NCI-H510A (cell line): ENCODE measurements at places on chromosomes 1 and 21.

- DNase-seq = peak; percentile 10
Observed at GRCh38 chr1:210446479-210446878, 117.8 kb downstream of the HHAT start.

- no peak for DNase-seq
Observed at GRCh38 chr1:53249706-53250105, 11.4 kb upstream of the MAGOH start.

DNA sequence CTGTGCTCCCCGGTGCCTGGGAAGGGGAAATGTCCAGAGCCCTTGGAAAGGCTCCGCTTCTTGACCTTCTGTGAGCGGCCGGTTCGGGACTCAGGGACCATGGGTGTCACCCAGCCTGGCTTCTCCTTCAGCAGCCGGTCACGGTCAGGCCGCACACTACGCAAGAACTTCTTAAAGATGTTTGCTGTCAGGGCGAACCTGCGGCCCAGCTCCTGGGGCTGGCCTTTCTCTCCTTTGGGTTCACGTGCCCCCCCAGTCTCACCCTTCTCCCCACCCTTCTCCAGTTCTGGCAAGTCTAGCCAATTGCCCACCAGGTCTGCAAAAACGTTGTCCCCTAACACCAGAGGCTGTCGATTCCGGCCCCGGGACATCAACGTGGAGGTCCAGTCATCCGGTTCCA, 12.1 kb downstream of the INKA2 start:
- no peak for DNase-seq

GRCh38 chr21:21007606-21008005, 9.4 kb downstream of the NCAM2 start:
- DNase-seq = no peak

- no peak for DNase-seq
Observed at GRCh38 chr1:26728645-26729044, 32.8 kb downstream of the ARID1A start.

DNA sequence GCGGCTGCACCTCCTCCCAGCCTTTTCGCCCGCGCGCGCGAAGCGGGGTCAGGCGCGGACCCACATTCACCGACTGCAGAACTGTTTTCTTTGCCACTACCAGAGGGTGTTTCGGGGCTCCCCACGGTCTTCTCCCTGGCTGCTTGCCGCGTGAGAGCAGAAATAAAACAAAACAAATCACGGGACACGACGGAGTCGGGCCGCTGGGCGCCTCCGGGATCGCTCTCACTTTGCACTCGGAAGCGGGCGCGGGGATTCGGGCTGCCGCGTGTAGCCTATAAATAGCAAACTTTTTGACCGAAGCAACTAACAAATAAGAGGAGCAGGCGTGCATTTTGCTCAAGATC, 412.3 kb upstream of the ESRRG start:
- no peak for DNase-seq

- no peak for DNase-seq
Observed at GRCh38 chr1:29388884-29389283, 152.6 kb downstream of the PTPRU start.

GRCh38 chr1:66355756-66356155, 178.2 kb upstream of the SGIP1 start:
- DNase-seq = no peak

DNA sequence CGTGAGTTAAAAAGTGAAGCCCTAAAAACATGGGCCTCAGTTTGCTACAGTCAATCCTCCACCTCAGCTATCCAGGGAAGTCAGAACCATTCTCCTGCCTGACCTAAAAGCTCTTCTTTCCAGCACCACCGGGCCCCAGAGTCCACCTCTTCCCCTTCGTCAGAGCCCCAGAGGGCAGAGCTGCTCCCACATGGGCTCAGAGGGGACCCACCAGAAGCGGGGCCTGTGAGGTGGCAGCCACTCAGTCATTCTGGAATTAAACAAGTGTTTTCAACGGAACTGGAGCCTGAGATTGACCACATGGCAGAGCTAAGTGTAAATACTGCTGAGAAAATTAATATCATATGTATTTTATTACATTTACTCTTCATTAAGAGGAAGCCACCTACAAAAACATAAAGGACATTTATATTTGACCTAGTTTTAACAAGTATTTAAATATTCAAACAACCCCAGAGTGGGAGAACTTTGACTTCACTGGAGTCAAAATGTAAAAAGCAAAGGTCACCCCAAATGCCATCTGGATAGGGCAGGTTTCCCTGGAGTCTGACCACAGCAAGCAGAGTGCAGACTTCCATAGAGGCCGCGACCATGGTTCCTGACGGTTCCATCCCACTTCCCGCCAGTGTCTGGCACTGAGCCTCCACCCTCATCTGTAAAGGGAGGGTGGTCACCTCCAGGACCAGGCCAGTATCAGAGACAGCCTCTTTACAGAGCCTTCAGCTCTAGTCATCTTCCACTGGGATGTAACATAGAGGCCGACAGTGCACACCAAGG, 1.8 kb downstream of the SUMO3 start:
- DNase-seq = no peak

- no peak for DNase-seq
Observed at GRCh38 chr21:30129246-30129645, 37.4 kb downstream of the CLDN17 start.

GRCh38 chr1:172832006-172832725, 173.3 kb downstream of the FASLG start:
- no peak for DNase-seq

DNA sequence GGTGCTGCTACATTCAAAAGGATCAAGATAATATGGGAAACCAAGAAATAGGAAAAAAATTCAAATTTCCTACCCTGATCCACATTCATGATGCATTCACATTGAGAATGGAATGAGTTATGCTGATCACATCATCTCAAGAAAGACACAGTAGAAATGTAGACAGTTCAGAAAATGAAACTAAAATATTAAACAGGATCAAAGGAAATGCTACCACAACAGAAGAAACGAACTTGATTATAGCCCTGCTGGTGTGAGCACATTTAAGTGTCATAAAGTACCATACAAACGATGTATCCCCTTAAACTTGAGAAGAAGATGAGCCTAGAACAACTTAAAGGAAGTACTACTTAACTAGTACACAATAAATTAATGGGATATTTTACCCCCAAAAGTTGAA, 21.3 kb downstream of the SYDE2 start:
- no peak for DNase-seq

DNA sequence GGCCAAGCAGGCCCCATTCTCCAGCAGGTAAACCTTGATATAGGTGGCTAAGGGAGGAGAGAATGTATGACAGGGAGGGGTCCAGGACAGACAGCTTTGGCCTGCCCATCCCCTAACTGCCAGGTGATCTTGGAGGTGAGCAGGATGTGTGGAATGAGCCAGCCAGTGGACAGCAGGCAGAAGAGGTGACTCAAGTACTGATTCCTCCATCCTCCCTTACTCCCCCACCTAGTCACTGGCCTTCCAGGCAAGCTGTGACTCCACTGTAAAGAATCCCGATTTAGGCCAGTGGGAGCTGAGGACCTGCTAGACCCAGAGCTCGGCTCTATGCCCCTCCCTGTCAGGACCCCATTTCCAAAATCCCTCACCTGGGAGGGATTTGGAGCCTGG, 36.6 kb downstream of the RIMS3 start:
- DNase-seq = no peak

DNA sequence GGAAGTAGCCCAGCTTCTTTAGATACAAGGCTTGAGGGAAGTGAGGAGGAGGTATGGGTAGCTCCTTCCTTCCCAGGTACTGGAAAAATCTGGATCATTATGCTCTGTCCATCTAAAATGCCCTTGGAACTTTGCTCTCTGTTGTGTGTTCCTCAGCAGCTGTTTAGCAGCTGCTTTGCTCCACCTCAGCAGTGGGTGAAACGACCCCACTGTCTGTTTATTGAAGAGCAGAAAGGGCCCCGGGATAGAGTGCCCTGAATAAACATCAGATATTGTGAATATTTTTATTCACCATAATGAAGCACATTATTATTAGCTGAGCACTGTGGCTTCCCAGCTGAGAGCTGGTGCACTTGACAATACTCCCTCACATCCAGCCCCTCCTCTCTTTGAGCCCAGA, 237.9 kb downstream of the PBX1 start:
- DNase-seq = no peak

DNA sequence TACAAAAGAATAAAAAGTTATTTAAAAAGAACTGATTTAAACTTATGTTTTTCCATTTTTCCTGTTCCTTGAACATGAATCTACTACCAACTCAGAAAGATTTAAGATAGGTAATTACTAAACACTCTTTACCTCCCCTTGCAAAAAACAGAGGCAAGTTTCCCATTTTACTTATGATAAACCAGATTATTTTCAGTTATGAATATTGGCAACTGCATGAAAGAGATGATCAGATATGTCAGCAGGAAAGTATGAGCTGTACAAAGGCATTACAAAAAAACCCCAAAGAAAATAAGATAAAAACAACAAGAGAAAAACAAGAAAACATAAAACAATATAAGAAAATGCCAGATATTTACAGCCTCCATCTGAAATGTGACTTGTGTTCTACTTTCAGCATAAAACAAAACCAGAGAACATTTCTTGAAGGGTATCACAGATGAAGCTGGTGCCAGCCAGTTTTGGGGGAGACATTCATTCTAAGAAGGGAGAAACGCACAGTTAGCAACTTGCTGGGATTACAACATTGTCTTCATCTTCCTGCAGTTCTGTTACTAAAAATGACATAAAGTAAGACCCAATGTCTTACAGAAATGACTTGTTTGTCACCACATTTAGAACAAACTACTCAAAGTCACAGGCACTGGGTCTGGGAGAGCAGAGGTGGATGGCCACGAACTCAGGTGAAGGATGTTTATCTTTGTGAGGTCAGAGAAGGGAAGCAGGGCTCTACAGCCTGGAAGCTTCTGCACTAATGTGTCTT, 19.1 kb downstream of the ZC3H12A start:
- DNase-seq = no peak

DNA sequence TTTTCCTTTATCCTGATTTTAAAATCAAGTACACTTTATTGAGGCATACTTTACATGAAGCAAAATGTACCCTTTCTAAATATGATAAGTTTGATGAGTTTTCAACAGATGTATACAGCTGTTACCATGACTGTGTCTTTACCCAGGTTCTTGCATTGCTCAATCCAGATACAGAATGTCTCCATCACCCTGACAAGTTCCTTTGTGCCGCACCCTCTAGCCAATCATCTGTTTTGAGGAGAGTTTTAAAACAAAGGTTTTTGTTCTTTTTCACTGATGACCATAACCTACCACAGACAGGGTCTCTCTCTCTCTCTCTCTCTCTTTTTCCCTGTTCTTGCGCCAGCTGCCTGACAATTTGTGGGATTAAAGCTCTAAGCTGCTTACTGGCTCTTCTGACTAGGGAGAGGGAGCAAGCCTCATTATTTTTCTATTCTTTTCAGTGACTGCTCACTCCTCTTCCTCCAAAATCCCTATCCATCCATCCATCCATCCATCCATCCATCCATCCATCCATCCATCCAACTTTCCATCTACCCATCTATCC, 1.2 kb upstream of the KCNE1 start:
- no peak for DNase-seq

- no peak for DNase-seq
Observed at GRCh38 chr21:42189860-42190485, 29.0 kb upstream of the ABCG1 start.

GRCh38 chr1:93588206-93588605, 93.4 kb downstream of the BCAR3 start:
- no peak for DNase-seq

GRCh38 chr21:22416555-22416954, 1418.3 kb downstream of the NCAM2 start:
- no peak for DNase-seq

- DNase-seq = no peak
Observed at GRCh38 chr1:8460784-8461183, 142.9 kb downstream of the SLC45A1 start.

- no peak for DNase-seq
Observed at GRCh38 chr1:174060090-174060489, 37.9 kb upstream of the RC3H1 start.

DNA sequence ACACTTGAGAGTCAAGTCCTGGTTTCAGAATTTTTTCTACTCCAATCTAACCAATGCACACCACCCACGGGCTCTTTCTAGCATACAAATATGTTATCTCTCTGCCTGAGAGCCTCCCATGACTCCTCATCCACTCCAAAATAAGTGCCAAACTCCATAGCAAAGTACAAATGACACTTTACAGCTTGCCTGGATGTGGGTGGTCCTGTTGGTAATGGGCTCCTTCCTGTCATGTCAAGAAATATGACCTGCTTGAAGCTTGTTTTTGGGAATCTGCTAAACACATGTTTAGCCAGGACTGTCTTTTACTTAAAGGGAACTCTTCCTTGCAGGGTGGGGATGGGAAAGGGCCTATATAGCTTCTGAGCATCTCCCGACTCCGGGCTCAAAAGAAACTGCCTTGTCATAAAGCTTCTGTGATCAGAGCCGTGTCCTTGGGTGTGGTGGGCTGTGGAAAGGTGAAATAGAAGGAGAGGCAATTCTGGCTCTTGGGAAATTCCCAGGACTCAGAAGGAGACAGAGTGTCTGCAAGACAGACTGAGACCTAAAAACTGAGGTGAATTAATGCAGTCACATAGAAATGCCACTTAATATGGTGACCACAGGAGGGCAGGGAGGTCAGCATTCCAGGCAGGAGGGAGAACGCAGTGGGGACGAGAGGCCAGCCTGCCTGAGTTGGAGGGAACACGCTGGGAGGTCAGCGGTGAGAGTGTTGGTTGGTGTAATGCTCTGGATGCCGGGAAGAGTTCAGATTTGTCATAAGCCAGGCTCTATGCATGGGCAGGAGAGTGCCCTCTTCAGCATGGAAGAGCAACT, 6.1 kb upstream of the IGFN1 start:
- DNase-seq = peak; percentile 40

GRCh38 chr1:230917284-230918135, 49.2 kb upstream of the C1orf198 start:
- DNase-seq = peak; percentile 72

- no peak for DNase-seq
Observed at GRCh38 chr1:173117108-173117633, 66.4 kb upstream of the TNFSF18 start.

GRCh38 chr1:36771660-36772284, 262.5 kb downstream of the GRIK3 start:
- DNase-seq = peak; percentile 100

GRCh38 chr1:182196897-182197870, 135.7 kb upstream of the ZNF648 start:
- no peak for DNase-seq

- no peak for DNase-seq
Observed at GRCh38 chr1:4084896-4085295, 184.8 kb upstream of the C1orf174 start.

DNA sequence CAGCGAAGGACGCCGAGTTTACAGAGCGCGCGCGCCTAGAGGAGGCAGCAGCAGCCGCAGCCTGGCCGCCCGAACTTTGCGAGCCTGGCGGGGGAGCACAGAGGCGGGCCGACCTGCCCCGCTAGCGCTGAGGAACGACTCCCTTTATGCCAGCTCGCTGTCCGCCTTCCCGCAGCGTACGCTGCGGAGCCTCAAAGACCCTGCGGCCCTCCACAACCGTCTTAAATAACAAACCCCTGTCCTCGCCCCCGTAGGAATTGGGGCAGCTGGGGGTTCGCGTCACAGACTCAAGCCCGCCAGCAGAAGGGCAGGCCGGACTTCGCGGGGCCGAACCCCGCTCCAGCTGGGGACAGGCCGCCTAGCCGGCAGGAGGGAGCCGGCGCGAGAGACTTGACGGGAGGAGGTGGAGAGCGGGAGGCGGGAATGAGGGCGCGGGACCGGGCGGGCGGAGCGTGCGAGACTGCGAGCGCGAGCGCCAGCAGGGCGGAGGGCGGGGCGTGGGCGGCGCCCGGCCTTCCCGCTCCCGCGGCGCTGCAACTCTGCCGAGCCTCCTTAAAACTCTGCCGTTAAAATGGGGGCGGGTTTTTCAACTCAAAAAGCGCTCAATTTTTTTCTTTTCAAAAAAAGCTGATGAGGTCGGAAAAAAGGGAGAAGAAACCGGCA, 1.8 kb upstream of the CDKN2C start:
- peak; percentile 89 for DNase-seq
